ENCODE measurements at places on chromosomes 1 and 21. TPM values are rescaled to one million over a fixed set of nuclear protein-coding genes. Genes with fewer than 3 reads are reported as not detected.

- no peak for DNase-seq
- no peaks in the 10 kb centered on the region for H3K4me1 ChIP-seq
- no peak overlapping the region for H3K27ac ChIP-seq
- H3K27me3 ChIP-seq = no peaks in the 10 kb centered on the region
- no peak overlapping the region for H3K4me3 ChIP-seq
Measured at GRCh38 chr21:19692231-19692630, 1288.6 kb upstream of the TMPRSS15 start.

HNRNPR gene
- 140 TPM for total RNA-seq

- no peaks in the 10 kb centered on the region for H3K36me3 ChIP-seq
- H3K4me3 ChIP-seq = no peak overlapping the region
- H3K27me3 ChIP-seq = no peaks in the 10 kb centered on the region
- no peak overlapping the region for H3K27ac ChIP-seq
- peaks cover 30% of the 10 kb centered on the region for H3K4me1 ChIP-seq
Measured at GRCh38 chr1:226825037-226825745, 45.2 kb upstream of the PSEN2 start.

GRCh38 chr21:32364796-32365195, 28.0 kb downstream of the URB1 start:
- peak overlapping the region; percentile 87 for H3K27ac ChIP-seq
- H3K27me3 ChIP-seq = no peaks in the 10 kb centered on the region
- no peak for DNase-seq
- peaks cover 43% of the 10 kb centered on the region for H3K4me1 ChIP-seq
- peaks cover 31% of the 10 kb centered on the region for H3K36me3 ChIP-seq

GRCh38 chr21:37060296-37060695, 12.6 kb downstream of the PIGP start:
- DNase-seq = peak; percentile 89
- no peaks in the 10 kb centered on the region for H3K27me3 ChIP-seq
- peak overlapping the region; percentile 80 for H3K27ac ChIP-seq
- H3K4me3 ChIP-seq = no peak overlapping the region
- peaks cover 31% of the 10 kb centered on the region for H3K4me1 ChIP-seq
- H3K36me3 ChIP-seq = peaks cover 6% of the 10 kb centered on the region

Data from osteocyte (in vitro differentiated cells).